ENCODE measurements at places on chromosomes 3 and 15.

GRCh38 chr15:89149501-89150101, 61.3 kb downstream of the ABHD2 start:
- no peak for DNase-seq

DNA sequence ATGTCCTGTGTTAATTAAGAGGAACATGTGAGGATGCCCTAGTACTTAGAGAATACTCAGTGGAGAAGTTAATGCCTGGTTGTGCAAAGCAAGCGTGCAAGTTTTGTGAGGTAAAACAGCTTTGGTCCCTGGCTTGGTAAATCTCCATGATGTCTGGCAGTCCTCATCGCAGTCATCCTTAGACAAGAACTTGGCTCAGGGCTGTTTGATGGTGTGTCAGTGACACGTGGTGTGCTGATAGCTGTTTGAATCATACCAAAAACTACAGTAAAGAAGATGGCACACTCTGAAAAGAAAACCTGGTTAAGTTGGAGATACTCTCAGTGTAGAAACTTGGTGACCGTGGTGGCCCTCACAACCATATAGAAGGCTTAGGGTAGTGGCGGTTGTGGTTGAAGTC, 361.7 kb downstream of the FEZF2 start:
- DNase-seq = no peak

DNA sequence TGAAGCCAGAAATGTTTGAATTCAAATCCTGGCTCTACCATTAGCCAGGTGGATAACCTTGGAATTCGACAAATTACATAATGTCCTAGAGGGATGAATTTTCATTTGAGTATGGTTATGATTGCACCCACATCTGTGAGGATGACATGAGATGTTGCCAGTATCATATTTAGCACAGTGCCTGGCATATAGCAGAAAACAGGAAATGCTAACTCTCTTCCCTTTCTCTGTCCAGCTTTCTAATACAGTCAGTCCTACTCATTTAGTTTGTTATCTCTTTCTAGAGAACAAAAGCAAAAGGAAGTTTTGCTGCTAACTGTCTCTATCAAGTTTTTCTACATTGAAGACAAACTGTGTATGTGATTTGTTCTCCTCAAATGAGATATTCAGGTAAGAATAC, 231.7 kb downstream of the CPNE4 start:
- no peak for DNase-seq

- no peak for DNase-seq
Measured at GRCh38 chr3:155070932-155071387, 9.2 kb upstream of the MME start.

DNA sequence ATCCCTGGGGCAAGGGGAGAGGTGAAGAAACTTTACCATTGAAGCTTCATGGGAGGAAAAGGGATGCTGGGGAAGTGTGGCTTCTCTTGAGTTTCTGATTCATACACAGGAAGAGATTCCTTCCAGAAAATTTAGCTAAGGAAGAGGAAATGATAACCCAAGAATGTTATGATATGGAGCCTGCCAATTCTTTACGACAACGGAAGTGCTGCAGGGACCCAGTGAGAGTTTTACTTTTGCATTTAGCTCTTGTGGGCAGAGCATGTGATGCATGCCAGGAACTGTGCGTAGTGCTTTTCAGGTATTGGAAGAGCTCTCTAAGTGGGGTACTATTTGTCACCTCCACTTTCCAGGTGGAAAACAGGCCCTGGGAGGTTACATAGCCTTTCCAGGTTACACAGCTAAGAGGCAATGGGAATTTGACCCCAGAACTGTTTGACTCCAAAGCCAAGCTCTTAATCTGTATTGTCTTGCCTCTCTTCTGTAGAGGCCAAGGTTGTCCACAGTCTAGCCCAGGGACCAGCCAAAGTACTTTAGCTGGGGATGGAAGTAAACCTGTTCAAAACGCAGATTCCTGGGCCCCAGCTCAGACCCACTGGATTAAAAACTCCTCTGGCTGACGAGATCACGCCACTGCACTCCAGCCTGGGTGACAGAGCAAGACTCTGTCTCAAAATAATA, 23.0 kb downstream of the CMTM7 start:
- DNase-seq = no peak

GRCh38 chr3:9809615-9810432, at the start of gene TTLL3:
TTLL3 (plus strand) TSS chr3:9810262; CDS start chr3:9810662, 400 bp downstream.
- no peak for DNase-seq

Data from amygdala (tissue), 56 donors.